Mononuclear cell (primary cell): ENCODE measurements at places on chromosomes 7 and 10. TPM values are rescaled to one million over a fixed set of nuclear protein-coding genes. Genes with fewer than 3 reads are reported as not detected.

The SERPINE1 gene
- 2.3 TPM for total RNA-seq

The NUB1 gene
- total RNA-seq = 70.9 TPM

The BMPR1A gene
- total RNA-seq = 3.3 TPM

The GNGT1 gene
- total RNA-seq = not detected

The PPIF gene
- total RNA-seq = 146 TPM

The LRRN3 gene
- 3.8 TPM for total RNA-seq

The IFIT1B gene
- total RNA-seq = 0.10 TPM

The ECHDC3 gene
- 2.6 TPM for total RNA-seq

The MMD2 gene
- total RNA-seq = not detected

The EVX1 gene
- not detected for total RNA-seq

The OR9A2 gene
- total RNA-seq = not detected

The TBC1D12 gene
- total RNA-seq = 18.2 TPM

The LRRC18 gene
- total RNA-seq = not detected

The HMX3 gene
- not detected for total RNA-seq
